Neural crest cell (in vitro differentiated cells): ENCODE measurements at places on chromosomes 11 and 22. TPM values are rescaled to one million over a fixed set of nuclear protein-coding genes. Genes with fewer than 3 reads are reported as not detected.
A peak's percentile ranks its signal among the peaks of the same experiment; 100 is the strongest.

GRCh38 chr11:45886816-45887520, 1.5 kb downstream of the MAPK8IP1 start:
- H3K27me3 ChIP-seq, result peaks cover 21% of the 10 kb centered on the region
- H3K27ac ChIP-seq, result no peak overlapping the region
- H3K4me1 ChIP-seq, result peaks cover 10% of the 10 kb centered on the region
- H3K4me3 ChIP-seq, result peak overlapping the region; percentile 74
- H3K36me3 ChIP-seq, result no peaks in the 10 kb centered on the region

The KCNQ1OT1 gene
- 2.3 TPM in 2 replicates for total RNA-seq

DNA sequence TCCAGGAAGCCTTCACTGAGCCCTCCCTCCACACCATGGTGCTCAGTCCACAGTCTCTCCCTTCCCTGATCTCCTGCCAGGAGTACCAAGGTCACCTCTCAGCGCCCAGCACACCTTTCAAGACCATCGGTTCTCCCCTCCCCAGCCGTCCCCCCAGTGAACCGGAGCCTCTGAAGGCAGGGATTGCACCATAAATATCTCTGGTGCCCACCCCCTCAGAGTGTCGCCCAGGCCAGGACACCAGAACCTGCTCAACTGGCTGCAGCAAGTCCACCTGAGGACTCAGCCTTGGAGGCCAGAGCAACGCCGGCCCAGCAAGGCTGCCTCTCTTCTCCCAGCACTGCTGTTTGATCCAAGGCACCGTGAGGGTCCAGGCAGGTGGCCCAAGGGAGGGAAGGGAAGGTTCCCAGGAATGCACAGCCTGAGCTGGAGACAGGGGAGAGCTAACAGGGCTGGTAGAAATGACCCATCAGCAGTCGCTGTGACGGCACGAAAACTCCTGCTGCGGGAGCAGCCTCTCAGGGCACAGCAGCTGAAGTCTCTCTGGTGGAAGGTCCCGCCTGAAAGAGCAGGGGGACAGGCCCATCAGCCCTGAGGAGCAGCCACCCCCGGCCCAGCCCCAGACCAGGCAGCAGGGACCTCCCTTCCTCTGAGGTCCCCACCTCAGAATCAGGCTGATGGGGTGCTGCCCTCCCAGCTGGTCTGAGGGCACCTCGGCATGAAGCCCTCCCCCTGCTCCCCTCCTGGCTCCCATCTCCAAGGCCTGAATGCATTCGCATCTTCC, 80.3 kb downstream of the BUD13 start:
- DNase-seq, result no peak
- peaks cover 14% of the 10 kb centered on the region for H3K4me1 ChIP-seq
- no peaks in the 10 kb centered on the region for H3K36me3 ChIP-seq
- H3K4me3 ChIP-seq, result no peak overlapping the region

GRCh38 chr11:73072935-73073481, 69.1 kb downstream of the FCHSD2 start:
- no peak overlapping the region for H3K4me3 ChIP-seq
- H3K36me3 ChIP-seq, result peaks cover 15% of the 10 kb centered on the region
- DNase-seq, result no peak
- no peaks in the 10 kb centered on the region for H3K27me3 ChIP-seq
- peaks cover 7% of the 10 kb centered on the region for H3K4me1 ChIP-seq
- no peak overlapping the region for H3K27ac ChIP-seq

DNA sequence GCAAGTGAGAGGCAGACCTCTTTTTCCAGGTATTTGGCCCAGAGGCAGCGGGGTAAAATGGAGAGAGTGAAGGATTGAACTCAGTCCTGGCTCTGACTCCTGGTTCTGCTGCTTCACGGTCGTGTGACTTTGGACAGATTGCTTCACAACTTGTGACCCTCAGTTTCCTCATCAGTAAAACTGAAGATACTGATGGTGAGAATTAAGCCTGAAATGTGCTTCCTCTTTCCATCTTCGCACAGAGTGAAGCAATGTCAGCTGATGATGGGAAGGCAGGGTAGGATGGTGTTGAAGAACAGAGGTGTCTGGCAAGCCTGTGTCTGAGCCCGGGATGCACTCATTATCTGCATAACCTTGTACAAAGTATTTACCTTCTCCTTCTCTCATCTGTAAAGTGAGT, 59.0 kb downstream of the UBASH3B start:
- H3K27me3 ChIP-seq, result no peaks in the 10 kb centered on the region
- no peak for DNase-seq
- H3K4me1 ChIP-seq, result no peaks in the 10 kb centered on the region
- no peaks in the 10 kb centered on the region for H3K36me3 ChIP-seq
